ENCODE measurements at places on chromosomes 16 and 17.

- DNase-seq: peak; percentile 43
Observed at GRCh38 chr17:43880420-43880991, 26.8 kb downstream of the MPP2 start.

- DNase-seq: no peak
Observed at GRCh38 chr17:17542906-17543635, 46.9 kb upstream of the RASD1 start.

- no peak for DNase-seq
Observed at GRCh38 chr17:27485716-27486495, 29.7 kb downstream of the KSR1 start.

- no peak for DNase-seq
Observed at GRCh38 chr16:83113317-83113716, 486.5 kb downstream of the CDH13 start.

GRCh38 chr17:46273541-46274236, 21.2 kb upstream of the LRRC37A start:
- DNase-seq: no peak

DNA sequence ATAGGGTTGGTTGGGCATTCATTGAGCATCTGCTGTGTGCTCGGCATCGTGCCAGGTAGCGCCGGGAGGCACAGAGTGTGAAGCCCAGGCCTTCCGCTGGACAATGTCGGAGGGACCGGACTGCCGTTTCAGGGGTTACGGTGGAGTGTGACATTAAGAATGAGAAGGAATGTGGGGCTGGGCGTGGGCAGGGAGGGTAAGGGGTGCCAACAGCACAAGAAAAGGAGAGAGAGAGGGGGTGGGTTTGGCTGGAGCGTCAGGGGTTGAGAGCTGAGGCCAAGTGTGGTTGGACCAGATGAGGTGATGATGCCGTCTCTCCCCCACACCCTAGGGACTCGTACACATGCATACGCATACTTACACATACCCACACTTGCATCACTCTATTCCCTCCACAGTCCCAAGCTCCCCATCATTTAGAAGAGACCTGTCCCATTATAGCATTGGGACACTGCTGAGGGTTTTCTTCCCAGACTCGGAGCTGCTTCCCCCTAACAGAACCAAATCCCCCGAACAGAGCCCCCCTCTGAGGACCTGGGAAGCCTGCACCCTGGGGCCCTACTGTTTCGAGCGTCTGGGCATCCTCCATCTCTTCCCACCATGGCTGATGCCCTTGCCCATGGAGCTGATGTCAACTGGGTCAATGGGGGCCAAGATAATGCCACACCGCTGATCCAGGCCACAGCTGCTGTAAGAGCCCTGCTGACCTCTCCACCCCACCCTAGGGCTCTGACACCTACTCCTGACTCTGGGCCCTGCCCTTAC, 3.3 kb upstream of the KCTD11 start:
- no peak for DNase-seq

DNA sequence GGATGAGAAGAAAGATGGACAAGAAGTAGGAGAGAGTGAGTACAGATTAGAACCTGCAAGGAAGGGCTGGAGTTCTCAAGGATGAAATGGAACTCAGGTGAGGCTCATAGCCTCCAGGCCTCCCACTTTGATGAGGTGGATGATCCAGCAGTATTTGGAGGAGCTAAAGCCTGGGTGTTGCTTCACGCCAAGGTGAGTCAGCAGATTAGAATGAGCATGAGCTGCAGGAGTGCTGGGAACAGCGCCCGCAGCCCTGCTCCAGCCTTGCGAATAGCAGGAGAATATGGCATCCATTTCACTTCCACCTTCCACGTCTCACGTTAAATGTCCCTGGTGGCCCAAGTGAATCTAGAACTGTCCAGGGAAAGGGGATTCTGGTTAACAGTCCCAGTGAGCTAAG, 94.4 kb upstream of the CPHXL start:
- DNase-seq: peak; percentile 38

DNA sequence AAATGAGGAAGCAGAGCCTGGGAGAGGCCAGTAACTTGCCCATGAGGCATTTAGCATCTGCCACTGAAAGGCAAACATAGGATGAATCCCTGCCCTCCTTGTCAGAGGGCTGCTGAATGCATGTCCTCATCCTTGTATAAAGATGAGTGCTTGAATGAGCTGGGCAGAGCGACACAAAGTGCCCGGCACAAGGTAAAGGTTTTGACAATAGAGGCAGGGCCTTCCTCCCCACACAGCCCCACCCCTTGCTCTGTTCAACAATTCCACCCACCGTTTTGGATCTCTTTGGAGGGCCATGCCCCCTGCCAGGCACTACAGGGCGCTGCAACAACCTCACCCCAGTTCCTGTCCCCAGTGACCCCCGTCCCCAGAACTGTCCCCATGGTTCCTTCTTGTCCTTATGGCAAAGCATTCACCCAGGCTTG, 1.4 kb upstream of the KRT19 start:
- DNase-seq: no peak

DNA sequence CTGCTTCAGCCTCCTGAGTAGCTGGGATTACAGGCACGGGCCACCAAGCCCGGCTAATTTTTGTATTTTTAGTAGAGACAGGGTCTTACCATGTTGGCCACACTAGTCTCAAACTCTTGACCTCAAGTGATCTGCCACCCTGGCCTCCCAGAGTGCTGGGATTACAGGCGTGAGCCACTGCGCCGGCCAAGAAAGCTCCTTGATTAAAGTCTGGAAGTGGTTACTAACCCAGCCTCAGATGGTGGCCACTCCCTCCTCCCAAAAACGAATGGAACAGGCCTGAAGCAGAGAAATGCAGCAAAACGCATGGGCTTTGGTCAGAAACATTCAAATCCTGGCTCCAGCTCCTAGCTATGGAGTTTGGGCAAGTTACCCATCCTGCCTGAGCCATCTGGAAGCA, 11.3 kb downstream of the FKBP10 start:
- DNase-seq: no peak

GRCh38 chr16:71568551-71568950, 8.3 kb downstream of the TAT start:
- no peak for DNase-seq

DNA sequence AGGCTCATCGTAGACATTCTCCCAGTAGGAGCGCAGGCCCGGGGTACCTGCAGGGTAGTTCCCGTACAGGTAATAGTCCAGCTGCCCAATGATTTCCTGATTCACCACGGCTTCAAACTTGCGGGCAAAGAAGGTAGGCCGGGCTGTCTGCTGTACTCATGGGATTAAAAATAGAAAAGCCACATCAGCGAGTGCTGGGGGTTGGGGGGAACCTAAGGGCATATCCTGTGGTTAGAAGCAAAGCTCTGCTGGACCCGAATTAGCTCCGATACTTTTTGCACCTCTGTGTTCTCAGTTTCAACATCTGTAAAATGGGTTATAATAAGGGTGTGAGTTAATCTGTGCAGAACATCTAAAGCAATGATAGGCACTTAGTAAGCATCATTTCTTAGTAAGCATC, 336.2 kb downstream of the XYLT1 start:
- no peak for DNase-seq

GRCh38 chr16:58012481-58012880, 11.3 kb downstream of the USB1 start:
- DNase-seq: no peak
